Heart right ventricle (tissue), 16 donors: ENCODE measurements at places on chromosomes 6 and 20. TPM values are rescaled to one million over a fixed set of nuclear protein-coding genes. Genes with fewer than 3 reads are reported as not detected.

DNA sequence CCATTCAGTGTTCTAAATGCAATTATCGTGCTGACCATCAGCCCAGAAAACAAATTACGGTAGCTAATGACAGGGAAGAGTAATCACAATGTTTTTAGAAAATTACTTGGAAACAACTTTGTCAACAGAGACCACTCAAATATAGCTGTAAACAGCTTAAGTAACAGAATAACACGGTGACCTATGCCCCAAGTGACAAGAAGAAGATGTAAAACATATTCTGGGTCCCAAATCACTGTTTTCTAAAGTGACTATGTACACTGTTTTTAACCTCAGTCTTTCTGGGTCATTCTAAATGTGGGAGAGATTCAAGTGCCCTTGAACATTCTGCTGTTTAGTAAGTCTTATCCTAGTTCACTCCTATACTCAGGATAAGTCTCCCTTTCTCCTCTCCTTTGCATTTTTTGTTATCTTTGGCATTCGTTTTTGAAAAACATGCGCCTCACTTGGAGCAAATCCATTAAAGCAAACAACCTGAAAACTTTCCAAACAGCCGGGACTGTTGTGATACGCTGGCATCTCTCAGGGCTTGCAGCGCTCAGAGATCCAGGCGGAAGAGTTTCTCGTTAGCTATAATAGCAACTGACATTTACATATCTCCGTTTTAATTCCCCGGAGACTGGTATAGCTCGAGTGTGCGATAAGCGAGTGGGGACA, 114.5 kb upstream of the SOX4 start:
- DNase-seq: peak; percentile 18
- H3K4me1 ChIP-seq: peaks cover 8% of the 10 kb centered on the region
- H3K27ac ChIP-seq: no peak overlapping the region
- H3K4me3 ChIP-seq: no peak overlapping the region
- H3K36me3 ChIP-seq: no peaks in the 10 kb centered on the region

DNA sequence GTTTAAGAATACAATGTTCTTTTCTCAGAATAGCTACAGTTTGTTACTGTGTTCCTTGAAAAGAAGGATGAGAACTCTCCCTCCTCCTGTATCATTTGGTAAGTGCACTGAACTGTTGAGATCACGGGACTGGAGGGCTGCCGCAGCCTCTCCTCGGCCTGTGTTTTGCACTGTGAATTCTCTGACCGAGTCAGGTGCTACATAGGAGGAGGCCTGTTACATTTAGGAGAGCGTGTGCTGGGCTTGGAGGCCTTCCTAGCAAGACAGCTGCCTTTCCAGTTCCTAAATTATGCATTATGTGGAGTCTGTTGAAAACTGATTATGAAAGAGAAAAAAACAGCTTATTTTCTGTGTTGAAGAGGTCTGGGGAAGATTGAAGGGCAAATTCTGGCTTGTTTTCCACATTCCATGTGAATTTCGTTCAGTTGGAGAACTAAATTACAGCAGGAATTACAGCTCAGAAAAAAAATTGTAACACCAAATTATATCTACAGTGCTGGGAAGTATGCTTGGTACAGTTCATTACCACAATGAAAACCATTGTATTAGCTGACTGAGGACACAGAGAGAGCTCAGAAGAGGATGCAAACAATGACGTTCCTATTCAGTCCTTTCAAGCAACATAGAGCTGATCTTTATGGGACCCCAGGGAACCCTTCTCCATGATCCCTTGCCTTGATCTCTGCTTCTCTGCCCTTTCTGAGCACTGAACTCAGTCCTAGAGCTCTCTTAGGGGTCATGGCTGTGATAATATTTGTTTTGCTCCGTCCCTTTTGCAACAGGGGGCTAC, 2.8 kb downstream of the TMC2 start:
- H3K36me3 ChIP-seq: no peaks in the 10 kb centered on the region
- DNase-seq: no peak
- no peaks in the 10 kb centered on the region for H3K4me1 ChIP-seq
- no peak overlapping the region for H3K27ac ChIP-seq
- no peak overlapping the region for H3K4me3 ChIP-seq

- no peaks in the 10 kb centered on the region for H3K4me1 ChIP-seq
- DNase-seq: no peak
- H3K27me3 ChIP-seq: no peaks in the 10 kb centered on the region
- no peak overlapping the region for H3K4me3 ChIP-seq
- H3K27ac ChIP-seq: no peak overlapping the region
- no peaks in the 10 kb centered on the region for H3K36me3 ChIP-seq
Measured at GRCh38 chr6:132341646-132342045, 59.6 kb downstream of the MOXD1 start.

- H3K36me3 ChIP-seq: no peaks in the 10 kb centered on the region
- no peak overlapping the region for H3K4me3 ChIP-seq
- H3K27me3 ChIP-seq: no peaks in the 10 kb centered on the region
- H3K27ac ChIP-seq: no peak overlapping the region
- no peaks in the 10 kb centered on the region for H3K4me1 ChIP-seq
Measured at GRCh38 chr6:130431346-130431852, 65.6 kb downstream of the TMEM200A start.

DNA sequence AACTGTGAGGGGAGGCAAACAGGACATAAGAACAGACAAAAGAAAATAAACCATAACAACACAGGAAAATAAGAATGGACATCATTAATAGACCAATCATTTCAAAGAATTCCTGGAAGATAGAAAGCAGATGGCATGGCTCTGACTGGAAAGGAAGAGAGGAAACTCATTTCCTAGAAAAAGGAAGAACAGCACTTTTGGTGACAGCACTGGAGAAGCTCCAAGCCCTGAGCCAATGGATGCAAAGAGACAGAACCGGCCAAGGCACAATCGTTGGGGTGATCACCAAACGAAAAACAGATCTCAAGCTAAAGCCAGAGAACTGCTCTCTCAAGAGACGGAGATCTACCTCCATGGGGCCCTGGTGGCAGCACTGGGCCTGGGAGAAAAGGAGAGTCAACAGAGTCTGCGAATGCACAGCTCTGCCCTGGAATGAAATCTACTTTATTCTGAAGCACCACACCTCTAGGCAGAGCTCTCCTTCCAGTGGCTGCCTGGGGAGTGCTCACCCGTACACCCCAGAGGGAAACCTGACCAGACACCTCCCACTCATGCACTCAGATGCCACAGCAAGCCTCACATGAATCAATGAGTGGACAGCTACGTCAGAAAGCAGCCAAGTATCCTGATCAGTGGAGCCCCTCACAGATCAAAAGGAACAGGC, 24.2 kb downstream of the KIAA0319 start:
- H3K27me3 ChIP-seq: peaks cover 4% of the 10 kb centered on the region
- DNase-seq: no peak
- no peaks in the 10 kb centered on the region for H3K36me3 ChIP-seq
- no peak overlapping the region for H3K4me3 ChIP-seq
- no peaks in the 10 kb centered on the region for H3K4me1 ChIP-seq

EYS gene
- 0.02 TPM for total RNA-seq

GRCh38 chr6:155519176-155519738, 63.6 kb upstream of the NOX3 start:
- H3K27ac ChIP-seq: no peak overlapping the region
- no peaks in the 10 kb centered on the region for H3K36me3 ChIP-seq
- no peaks in the 10 kb centered on the region for H3K27me3 ChIP-seq
- DNase-seq: no peak
- no peak overlapping the region for H3K4me3 ChIP-seq

DNA sequence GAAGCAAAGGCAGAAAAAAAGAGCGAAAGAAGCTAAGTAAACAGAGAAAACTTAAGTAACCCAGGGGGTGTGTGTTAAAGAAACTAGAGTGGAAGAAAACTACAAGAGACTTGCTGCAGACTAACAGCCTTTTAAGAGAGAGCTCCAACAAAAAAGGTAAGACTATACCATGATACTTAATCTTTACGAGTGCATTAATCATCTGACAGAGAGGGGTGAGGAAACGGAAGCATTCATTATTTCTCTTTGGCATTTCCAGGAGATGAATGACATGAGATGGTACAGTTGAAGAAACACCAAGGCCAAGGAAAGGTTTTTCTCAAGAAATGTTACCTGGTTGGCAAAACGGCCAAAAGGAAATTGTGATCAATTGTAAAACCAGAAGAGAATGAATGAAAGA, 906.8 kb downstream of the QKI start:
- H3K36me3 ChIP-seq: no peaks in the 10 kb centered on the region
- H3K4me3 ChIP-seq: no peak overlapping the region
- no peaks in the 10 kb centered on the region for H3K27me3 ChIP-seq
- H3K4me1 ChIP-seq: peaks cover 6% of the 10 kb centered on the region
- no peak for DNase-seq

DNA sequence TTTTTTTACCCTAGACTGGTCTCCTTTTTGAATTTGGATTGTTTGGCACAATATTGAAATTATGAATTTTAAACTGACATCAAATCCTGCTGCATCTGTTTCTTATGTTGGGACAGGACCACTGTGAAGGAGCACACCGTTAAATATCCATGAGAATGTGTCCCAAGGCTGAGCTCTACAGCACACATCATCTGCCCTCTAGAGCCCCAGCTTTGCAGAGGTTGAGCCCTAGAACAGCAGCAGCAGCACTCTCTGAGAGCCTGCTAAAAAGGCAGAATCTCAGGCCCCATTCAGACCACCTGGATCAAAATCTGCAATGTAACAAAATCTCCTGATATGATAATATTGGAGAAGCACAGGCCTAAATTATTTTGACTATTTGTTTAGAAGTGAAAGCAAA, 192.1 kb upstream of the CCN2 start:
- H3K4me1 ChIP-seq: no peaks in the 10 kb centered on the region
- DNase-seq: no peak
- H3K4me3 ChIP-seq: no peak overlapping the region

GRCh38 chr6:46290421-46291274, 119.9 kb upstream of the ENPP5 start:
- H3K27ac ChIP-seq: no peak overlapping the region
- no peak overlapping the region for H3K4me3 ChIP-seq
- H3K27me3 ChIP-seq: no peaks in the 10 kb centered on the region

GRCh38 chr6:6522709-6523108, 65.8 kb upstream of the LY86 start:
- no peak for DNase-seq
- no peaks in the 10 kb centered on the region for H3K36me3 ChIP-seq
- no peak overlapping the region for H3K27ac ChIP-seq
- H3K4me1 ChIP-seq: peaks cover 3% of the 10 kb centered on the region
- no peaks in the 10 kb centered on the region for H3K27me3 ChIP-seq
- H3K4me3 ChIP-seq: no peak overlapping the region

DNA sequence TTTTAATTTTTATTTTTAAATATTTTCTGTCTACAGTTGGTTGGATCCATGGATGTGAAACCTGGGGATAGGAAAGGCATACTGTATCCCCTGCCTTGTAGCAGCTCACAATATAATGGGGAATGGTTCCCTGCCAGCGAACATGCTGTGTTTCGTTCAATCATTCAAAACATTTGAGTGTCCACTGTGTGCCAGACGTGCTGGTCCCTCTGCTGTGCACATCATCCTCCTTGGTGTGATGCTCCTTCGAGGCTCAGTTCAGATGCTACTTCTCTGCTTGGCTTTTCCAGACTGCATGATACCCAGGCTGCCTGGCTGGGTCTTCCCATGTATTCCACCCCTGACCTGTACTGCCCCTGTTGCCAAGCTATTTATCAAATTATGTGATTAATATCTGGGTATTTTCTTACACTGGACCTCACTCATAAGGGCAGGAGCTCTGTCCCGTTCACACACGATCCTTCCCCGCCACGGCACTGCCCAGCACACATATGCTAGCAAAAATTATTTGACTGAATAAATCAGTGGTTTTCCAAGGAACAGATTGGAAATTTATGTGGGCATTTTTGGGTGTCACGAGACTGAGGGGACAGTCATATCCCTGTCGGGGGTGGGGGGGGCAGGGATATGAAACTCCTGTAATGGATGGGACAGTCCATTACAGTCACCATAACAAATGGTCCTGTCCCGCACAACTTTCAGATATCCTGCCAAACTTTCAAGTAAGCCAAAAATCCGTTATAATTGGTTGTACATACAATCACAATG, 4.9 kb downstream of the SDCBP2 start:
- no peaks in the 10 kb centered on the region for H3K36me3 ChIP-seq
- no peak for DNase-seq
- H3K27me3 ChIP-seq: no peaks in the 10 kb centered on the region

- DNase-seq: no peak
- no peaks in the 10 kb centered on the region for H3K27me3 ChIP-seq
- H3K36me3 ChIP-seq: no peaks in the 10 kb centered on the region
- H3K4me1 ChIP-seq: no peaks in the 10 kb centered on the region
- no peak overlapping the region for H3K27ac ChIP-seq
- no peak overlapping the region for H3K4me3 ChIP-seq
Measured at GRCh38 chr6:116933485-116933884, 56.4 kb downstream of the RFX6 start.

- no peak overlapping the region for H3K27ac ChIP-seq
- no peaks in the 10 kb centered on the region for H3K27me3 ChIP-seq
- H3K4me1 ChIP-seq: no peaks in the 10 kb centered on the region
- H3K4me3 ChIP-seq: no peak overlapping the region
- peaks cover 6% of the 10 kb centered on the region for H3K36me3 ChIP-seq
Measured at GRCh38 chr6:45981046-45981445, 34.6 kb downstream of the CLIC5 start.
